ENCODE measurements at places on chromosomes 4 and X.

DNA sequence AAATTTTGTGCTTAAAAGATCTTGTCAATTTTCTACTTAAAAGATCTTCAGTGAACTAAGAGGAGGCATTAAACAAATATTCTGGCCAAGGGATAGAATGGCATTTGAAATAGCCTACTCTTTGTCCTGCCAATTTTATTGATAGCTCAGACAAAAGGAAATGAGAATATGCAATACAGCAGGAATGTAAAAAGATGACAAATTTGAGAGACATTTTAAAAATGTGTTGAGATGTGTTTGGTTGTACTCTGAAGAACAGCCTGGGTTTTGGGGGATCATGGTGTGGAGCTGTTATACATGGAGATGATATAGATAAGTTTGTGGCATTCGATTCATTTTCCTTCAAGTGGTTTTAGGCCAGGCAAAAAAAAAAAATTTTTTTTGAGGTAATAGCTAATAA is 11.6 kb upstream of the MAD2L1 start:
- DNase-seq, result no peak

DNA sequence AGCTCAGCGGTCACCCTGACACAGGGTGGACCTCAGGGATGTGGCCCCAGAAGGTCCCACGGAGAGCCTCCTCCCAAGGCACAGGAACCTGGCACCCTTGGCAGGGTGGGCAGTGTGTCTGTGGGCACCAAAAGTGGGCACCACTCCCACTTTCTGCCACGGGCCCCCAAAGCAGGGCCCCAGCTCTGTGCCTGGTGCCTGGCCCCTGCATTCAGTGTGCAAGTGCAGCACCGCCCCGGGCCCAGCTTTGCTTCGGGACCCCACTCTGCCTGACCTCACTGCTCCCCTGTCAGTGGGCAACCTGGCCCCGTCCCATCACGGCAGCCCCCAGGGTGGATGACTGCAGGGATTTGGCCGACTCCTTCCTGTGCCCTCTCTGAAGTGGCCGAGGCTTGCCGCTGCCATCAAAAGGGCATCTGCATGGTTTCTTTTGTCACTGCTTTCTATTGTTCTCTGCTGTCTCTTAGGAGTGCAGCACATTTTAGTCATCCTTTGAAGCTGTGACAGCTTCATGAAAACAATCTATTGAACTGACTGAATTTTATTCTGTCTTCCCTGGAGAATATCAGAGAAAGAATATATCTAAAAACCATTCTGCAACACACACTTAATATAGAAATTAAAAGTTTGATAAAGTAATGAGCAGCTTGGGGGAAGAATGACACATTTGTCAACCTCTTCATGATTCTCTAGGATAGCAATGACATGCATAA is 302.4 kb downstream of the FAM47B start:
- DNase-seq, result no peak

- no peak for DNase-seq
Measured at GRCh38 chr4:30973993-30974392, 253.8 kb downstream of the PCDH7 start.

DNA sequence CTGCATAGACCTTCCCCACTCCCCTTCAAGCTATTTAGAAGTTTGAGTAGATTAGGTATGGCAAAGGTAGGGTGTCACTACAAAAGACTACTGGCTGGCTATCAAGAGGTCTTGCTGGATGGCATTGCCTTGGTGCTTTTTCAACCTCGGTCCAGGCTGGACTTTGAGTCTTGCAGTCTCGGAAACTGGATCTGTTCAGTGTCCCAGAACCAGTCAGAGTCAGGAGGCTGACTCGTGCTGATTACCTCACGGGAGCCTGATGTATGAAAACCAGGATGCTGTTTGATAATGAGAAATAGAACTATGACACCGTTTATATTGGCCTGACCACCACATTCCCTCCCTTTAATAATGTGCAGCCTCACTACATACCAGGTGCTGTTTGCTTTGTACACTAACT is 2.7 kb upstream of the PHKA1 start:
- no peak for DNase-seq

DNA sequence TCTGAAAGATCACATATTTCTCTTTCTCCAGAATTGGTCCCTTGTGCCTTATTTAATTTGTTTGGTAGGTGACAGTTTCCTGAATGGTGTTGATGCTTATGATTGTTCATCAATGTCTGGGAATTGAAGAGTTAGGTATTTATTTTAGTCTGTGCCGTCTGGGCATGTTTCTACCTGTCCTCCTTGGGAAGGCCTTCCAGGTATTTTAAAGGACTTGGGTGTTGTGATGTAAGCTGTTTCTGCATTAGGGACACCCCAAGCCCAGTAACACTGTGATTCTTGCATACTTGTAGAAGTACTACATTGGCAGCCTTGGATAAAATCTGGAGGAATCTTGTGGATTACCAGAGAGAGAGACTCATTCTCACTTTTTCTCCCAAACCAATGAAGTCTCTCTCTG is 120.8 kb upstream of the CXXC4 start:
- no peak for DNase-seq

DNA sequence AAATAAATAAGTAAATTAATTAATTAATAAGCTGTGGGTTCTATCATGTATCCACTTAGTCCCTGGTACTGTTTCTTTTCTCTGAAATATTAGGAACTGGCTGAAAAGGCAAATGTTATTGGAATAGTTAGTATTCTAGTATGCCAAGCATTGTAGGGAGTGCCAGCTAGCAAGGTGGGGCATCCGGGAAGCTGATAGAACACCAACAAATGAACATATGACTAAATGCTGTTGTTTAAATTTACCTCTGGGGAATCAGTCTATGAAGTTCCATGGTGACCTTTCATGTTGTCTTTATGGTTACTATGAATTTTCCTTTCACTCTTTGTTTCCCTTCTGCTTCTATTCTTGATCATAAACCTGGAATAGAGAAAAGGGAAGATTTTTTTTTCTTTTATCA is 32.7 kb downstream of the NUDT6 start:
- no peak for DNase-seq

- DNase-seq, result no peak
Measured at GRCh38 chrX:116236666-116237065, 66.1 kb downstream of the AGTR2 start.
